ENCODE measurements at places on chromosomes 3 and 15.
A peak's percentile ranks its signal among the peaks of the same experiment; 100 is the strongest.

DNA sequence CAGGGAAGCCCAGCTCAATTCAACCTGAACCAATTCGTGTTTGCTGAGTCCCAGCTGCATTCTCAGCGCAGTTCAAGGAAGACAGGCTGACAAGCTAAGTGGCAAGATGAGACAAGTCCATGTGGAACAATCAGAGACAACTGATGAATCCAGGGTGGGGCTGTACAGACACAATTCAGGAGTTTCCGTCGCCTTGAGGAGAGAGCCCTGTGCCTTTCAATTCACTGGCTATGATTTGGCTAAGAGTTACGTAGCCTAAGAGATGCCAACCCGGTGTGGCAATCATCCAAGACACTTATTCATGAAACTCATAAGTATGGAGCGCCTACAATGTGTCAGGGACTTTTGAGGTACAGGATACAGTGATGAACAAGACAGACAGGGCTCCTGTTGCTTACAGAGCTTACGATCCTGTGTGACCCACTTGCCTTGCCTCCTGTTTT lies 15.5 kb upstream of the ZBED2 start:
- no peak for DNase-seq

- peak; percentile 9 for DNase-seq
These were observed 360.7 kb downstream of the NSUN3 start for GRCh38 chr3:94423578-94423977.

DNA sequence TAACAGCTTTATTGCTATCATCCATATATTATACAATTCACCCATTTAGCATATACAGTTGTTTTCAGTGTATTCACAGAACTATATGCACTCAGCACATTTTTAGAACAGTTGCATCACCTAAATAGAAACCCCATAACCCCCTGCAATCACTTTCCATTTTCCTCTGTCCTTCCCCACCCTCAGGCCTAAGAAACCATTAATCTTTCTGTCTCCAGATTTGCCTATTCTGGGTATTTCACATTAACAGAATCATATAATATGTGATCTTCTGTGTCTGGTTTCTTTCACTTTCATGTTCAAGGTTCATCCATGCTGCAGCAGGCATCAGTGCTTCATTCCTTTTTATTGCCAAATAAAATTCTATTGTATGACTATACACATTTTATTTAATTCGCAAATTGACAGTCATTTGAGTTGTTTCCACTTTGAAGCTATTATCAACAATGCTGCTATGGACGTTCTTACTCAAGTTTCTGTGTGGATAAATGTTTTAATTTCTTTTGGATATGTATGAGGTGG lies 39.8 kb downstream of the ADAMTS17 start:
- no peak for DNase-seq

GRCh38 chr3:41581700-41582099 lies 380.2 kb downstream of the ULK4 start:
- no peak for DNase-seq

- no peak for DNase-seq
These were observed 199.9 kb downstream of the FNDC3B start for GRCh38 chr3:172239218-172239790.

GRCh38 chr3:20574746-20575145 lies 388.7 kb upstream of the SGO1 start:
- DNase-seq, result no peak

GRCh38 chr3:14623569-14624051 lies 28.0 kb upstream of the CCDC174 start:
- DNase-seq, result no peak

DNA sequence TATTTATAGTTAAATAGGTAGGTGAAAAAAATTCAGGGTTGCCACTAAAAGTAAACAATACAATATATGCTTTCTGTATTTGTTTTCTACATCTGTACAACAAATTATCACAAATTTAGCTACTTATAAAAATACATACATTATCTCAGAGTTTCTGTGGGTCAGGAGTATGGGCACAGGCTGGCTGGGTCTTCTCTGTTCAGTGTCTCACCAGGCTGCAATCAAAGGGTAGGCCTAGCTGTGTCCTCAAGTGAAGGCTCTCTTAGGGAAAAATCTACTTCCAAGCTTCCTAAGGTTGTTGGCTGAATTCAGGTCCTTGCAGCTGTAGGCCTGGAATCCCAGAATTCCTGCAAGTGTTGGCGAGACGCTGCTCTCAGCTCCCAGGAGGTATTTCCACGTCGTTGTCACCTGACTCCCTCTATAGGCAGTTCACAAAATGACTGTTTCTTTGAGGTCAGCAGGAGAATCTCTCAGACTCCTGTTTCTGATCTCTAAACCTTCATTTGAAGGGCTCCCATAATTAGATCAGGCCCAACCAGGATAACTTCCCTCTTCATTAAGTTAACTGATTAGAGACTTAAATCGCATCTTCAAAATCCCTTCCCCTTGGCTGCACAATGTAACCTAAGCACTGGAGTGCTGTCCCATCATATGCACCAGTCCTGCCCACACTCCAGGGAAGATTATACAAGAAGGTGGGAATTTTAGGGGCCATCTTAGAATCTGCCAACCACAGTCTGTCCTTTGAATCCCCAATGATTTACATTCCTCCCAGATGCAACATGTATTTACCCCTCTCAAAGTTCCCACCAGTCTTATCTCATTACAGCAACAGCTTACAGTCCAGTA lies 296.6 kb downstream of the SUCLG2 start:
- DNase-seq, result peak; percentile 36

DNA sequence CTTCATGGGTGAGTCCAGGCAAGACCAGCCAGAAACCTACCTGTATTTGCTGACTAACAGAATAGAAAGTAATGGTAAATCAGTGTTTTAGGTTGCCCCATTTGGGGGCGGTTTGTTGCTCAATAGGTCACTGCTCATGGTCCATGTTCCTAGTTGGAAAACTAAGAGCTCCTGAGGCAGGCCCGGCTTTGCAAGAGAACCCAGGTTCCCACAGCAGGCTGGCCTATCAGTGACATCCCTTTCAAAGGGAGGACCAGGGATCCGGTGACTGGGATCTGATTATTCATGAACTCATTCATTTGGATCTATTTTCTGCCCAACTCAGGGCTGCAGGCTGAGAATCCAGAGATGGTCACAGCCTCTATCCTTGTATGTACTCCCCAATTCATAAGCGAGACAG lies 163.9 kb downstream of the WNT7A start:
- peak; percentile 1 for DNase-seq

DNA sequence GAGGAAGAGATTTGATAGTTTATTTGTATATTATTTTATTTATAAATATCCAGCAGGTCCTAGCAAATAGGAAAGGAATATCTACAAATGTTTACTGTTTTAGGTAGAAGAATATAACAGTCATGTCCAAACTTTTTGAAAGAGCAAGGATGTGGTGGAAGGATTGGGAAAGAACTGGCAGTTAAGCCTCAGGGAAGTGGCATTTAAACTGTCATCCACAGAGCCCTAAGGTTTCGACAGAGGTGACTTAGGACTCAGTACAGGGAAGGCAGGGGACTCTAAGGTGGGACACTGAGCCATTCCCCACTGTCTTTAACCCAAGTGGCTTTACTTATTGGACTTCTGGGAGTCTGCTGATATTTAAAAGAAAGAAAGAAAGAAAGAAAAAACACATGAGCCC lies 11.8 kb upstream of the TMEM87A start:
- no peak for DNase-seq

DNA sequence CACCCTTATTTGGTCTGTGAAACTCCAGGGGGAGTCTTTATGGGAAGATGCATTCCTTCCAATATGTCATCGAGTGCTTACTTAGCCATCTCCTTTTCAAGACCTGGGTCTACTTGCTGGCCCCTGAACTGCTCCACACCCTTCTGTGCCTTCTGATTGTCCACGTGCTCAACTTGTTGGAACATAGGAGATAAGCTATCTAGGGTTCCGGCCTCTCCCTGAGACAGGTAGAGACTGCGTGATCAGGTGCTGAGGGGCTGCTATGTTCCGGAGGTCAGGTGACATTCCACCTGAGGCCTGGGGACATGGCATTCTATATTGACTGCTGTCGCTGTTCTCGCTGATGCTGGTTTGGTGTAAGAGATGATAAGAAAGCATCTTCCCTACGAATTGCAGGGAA lies 65.6 kb downstream of the ATP1B3 start:
- no peak for DNase-seq

- DNase-seq, result peak; percentile 82
These were observed 79.8 kb downstream of the PLCH1 start for GRCh38 chr3:155664925-155665695.
